Activated T-cell treated with anti-CD3 and anti-CD28 coated beads for 48 hours (primary cell): ENCODE measurements at places on chromosomes 1 and 21.

DNA sequence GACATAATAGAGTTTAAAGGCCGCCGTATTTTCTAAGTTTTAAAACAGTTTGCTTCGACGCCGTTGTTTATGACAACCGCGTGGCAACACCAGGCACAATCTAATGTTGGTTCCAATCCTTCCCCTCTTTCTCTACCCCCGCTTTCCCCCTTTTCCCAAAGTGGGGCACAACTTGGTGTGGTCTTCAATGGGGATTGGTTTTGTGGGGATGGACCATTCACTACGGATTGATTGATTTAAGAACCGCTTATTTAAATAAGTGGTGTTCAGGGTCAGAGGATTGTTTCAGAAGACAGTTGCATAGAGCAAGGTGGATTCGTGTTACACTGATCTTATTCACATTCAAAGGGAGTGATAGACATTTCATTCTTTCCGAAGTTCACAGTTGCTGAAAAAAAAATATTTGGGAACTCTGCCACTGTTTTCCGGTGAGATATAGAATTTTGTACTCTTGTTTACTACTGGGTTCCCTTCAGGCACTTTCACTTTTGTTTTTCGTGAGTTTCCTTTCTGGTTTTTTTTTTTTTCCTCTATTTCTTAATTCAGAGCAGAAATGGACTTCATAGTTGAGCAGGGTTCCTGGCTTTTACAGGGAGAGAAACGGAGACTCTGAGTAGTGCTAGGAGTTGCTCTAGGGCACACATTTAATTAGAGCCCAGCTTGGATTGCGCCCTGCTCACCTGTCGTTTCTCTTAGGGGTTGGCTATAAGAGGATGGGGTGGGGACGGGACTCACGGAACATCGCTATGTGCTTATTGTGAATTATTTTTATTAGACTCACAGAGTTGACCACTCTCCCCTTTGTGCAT is 79.6 kb upstream of the AK4 start:
- DNase-seq = no peak

DNA sequence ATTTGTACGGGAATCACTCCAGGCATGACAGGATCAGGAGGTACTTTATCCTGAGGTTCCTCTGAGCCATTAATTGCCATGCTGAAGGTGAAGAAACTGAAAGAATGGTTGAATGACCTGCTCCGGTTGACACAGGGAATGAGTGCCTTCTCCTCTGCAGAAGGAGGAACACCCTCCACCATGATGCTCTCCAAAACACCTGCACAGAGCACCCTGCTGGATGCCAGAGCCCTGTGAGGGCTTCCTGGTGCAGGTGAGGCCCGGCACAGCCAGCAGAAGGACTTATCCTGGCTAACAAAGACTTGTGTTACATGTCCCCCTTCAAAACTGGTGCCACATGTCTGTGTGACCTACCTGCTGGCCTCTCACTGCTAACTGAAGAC is 14.3 kb upstream of the LBR start:
- DNase-seq = no peak

- DNase-seq = no peak
Measured at GRCh38 chr1:2449636-2450454, 26.2 kb upstream of the PLCH2 start.

DNA sequence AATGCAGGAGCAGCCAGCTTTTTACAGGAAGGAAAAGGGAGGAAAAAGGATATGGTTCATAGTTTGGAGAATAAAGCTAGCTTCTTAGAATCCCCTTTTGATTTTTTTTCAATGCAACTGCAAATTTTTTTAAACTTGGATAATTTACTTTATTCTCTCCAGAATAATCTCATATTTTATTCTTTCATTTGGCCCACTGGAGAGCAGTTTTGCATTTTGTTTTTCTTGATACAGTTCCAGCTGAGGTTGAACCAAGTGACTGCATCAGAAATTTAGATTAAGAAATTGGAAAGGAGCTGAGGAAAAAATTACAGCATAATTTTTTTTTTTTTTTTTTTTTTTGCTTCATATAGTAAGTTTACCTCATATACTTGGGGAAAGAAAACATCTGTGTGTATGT is 22.8 kb downstream of the GABPA start:
- DNase-seq = no peak

DNA sequence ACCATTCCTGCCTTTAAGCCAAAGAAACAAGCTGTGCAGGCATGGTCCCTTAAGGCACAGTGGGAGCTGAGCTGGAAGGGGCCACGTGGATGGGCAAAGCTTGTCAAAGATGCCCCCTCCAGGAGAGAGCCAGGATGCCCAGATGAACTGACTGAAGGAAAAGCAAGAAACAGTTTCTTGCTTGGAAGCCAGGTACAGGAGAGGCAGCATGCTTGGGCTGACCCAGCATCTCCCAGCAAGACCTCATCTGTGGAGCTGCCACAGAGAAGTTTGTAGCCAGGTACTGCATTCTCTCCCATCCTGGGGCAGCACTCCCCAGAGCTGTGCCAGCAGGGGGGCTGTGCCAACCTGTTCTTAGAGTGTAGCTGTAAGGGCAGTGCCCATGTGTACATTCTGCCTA is 1.3 kb upstream of the SLC50A1 start:
- no peak for DNase-seq

DNA sequence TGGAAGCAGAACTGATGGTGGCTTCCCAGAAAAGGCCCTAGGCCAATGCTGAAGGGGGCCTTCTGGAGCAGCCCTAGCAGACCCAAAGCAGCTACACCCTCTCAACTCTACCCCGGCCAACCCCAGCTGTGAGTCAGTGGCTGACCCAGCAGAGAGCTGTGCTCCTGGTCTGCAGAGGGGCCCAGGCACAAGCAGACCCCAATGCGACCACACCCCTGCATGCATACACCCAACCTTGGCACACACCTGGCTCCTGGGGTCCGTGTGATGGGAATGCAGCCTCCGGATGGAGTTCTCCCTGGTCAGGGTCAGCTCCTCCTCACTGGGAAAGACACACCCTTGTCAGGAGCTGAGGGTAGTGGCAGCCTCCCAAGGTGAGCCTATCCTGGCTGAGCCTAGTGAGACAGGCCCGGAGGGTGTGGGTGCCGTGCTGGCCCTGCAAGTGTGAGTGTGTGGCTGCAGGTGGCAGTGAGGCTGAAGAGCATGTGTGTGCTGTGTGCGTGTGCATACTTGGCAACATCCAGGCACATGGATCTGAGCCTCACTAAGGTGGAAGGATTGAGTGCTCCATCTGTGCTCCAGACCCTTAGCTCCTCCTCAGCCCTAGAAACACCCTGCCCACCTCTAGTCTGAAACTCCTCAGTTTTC is 3.9 kb upstream of the ARHGAP30 start:
- no peak for DNase-seq

- no peak for DNase-seq
Measured at GRCh38 chr1:1794999-1795398, 16.7 kb upstream of the NADK start.

GRCh38 chr1:71823708-71824305 is 458.5 kb downstream of the NEGR1 start:
- DNase-seq = no peak

- peak; percentile 69 for DNase-seq
Measured at GRCh38 chr1:43329995-43330751, 7.4 kb upstream of the MPL start.

- no peak for DNase-seq
Measured at GRCh38 chr1:87358219-87358618, 29.5 kb downstream of the LMO4 start.

- no peak for DNase-seq
Measured at GRCh38 chr1:227998374-227999055, 8.3 kb upstream of the WNT3A start.

DNA sequence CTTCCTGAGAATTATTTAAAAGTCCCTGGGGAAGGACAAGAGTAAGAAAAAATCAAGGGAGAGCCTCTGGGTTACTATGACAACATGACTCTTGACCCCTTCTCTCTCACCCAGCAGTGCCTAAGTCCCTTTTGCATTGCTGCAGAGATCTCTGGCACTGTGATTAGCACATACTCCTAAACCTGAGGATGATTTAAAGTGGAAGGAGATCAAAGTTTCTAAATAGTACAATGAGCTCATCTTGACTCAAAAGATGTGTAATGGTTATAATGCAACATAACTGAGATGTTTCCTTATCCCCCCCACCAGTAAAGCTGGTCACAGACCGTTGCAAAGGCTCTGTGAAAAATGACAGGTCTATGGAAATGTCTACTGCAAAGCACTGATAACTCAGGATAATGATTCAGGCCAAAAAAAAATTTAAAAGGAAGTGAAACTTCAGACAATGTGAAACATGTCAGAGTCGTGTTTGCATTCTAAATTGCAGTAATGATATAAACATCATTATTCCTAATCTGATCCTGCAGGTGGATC is 519.2 kb downstream of the KIF26B start:
- no peak for DNase-seq

DNA sequence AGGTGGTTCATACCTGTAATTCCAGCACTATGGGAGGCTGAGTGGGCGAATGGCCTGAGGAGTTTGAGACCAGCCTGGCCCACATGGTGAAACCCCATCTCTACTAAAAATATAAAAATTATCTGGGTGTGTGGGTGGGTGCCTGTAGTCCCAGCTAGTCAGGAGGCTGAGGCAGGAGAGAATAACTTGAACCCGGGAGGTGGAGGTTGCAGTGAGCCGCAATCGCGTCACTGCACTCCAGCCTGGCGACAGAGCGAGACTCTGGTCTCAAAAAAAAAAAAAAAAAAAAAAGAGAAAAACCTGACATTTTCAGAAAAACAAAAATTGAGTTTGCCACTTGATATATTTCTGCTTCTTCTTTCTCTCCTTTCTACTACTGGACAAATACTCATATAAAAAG is 24.3 kb downstream of the CA6 start:
- DNase-seq = no peak

- DNase-seq = no peak
Measured at GRCh38 chr1:230641346-230641745, 935 bp upstream of the COG2 start.

DNA sequence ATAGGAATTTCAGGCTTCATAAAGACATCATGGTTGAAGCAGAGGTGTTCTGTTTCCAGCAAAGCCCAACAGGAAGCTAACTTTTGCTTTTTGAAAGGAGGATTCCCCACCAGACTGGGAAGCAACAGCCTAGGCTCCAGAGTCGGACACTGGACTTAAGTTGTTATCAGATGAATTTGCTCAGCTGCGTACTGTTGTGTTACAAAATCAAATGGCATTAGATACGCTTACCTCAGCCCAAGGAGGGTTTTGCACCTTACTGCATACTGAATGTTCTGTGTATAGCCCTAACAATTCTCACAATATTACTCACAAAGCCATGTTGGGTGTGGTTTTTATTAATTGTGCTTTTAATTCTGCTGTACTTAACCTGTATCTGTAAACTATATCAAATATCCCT is 547 bp upstream of the CHIA start:
- no peak for DNase-seq

GRCh38 chr1:207691841-207692240 is 46.9 kb downstream of the CR1L start:
- DNase-seq = no peak

GRCh38 chr1:41239988-41240610 is 2.0 kb downstream of the SCMH1 start:
- DNase-seq = no peak

DNA sequence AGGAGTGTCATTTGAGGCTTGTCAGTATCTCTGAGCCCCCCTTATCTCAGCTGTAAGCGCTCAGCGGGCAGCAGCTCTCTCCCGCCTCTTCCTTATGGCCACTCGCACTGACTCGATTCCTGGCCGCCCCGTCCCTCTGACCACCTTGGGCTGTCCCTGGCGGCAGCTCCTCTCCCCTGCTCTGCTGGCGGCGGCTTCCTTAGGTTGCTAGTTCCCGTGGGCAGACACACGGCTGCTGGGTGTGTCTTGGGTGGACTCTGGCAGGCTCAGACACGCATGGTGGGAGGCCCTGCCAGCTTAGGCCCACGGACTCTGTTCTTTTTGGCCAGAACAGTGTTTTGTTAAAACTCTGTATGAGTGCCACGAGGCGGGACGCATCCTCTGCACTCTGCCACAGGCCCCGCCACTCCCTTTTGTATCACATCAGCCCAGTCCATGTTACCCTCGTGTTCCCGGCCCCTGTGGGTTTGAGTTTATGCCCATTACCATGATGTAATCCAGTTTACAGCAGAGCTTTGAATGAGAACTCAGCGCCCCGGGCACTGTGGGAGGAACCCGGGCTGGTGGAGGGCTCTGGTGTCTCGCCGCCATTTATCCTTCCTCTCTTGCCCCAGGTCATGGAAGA is 45.9 kb downstream of the COQ8A start:
- DNase-seq = no peak

- DNase-seq = peak; percentile 12
Measured at GRCh38 chr21:34845521-34846451, 177.0 kb downstream of the CLIC6 start.

DNA sequence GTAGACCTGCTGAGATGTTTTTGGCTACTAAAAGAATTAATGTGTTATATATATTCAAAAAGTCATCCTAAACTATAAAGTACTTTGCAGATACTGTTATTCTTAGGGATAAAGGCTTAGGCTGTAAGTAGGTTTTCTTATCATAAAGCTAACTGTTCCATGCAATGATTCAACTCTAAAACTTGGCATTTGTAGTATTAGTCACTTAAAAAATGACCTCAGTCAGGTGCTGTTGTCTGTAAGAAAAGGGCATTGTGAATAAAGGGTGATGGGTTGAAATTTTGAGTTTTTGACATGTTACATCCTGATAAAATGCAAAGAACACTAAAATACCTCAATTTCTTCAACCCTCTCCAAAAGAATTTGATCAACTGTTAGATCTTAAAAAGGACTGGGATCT is 32.9 kb downstream of the ADCY10 start:
- DNase-seq = no peak

GRCh38 chr1:69929308-69930057 is 275.9 kb downstream of the LRRC40 start:
- no peak for DNase-seq

- DNase-seq = no peak
Measured at GRCh38 chr1:180662709-180663108, 30.9 kb downstream of the XPR1 start.

- DNase-seq = no peak
Measured at GRCh38 chr1:182330303-182330702, 61.3 kb downstream of the GLUL start.

DNA sequence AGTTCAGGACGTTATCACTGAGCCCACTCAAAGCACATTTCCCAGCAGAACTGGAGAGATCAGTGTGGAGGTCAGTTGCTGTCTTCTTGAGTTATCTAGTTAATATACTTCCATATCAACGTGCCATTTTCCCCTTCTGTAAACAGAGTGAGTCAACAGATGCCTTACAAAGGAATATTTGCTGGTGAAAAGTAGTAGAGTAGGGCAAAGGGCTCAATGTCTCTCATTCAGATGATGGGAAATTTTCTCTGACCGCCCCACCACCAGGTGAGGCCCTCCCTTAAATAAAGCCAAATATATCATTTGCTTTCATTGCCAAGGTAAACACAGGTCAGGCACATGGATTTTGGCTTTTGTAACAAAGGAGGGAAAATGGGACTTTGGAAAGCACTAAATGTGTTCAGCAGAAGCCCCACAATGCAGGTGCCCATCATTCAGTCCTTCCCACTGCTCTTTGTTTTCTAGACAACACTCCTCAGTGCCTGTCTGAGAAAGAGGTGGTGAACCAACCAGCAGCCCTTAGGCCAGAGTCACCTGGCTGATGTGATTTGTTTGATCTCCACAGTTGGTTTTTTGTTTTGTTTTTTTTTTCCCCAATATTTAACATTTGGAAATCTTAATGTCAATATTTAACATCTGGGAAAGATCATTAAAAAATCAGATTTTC is 40.5 kb upstream of the SAMD13 start:
- no peak for DNase-seq
